ENCODE measurements at places on chromosomes 2 and 18. TPM values are rescaled to one million over a fixed set of nuclear protein-coding genes. Genes with fewer than 3 reads are reported as not detected.

GRCh38 chr2:215966951-215967350, 46.4 kb downstream of the MREG start:
- DNase-seq: no peak

DNA sequence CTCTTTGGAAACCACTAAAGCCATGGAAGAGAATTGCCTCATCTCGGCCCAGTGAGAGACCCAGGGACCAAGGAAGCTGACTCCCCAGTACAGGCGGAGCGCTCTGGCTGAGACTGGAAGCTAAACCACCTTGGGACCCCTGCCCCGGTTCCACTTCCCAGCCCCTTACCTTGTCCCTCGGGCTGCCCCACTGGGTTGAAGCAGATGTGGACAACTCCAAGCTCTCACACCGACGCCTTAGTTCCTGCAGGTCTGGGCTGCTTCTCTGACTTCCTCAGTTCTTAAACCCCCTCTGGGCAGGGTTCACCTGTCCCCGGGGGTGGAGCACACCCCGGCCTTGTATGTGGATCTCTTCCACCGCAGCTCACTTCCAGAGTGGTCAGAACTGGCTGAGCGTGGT, 266.2 kb downstream of the PHLPP1 start:
- no peak for DNase-seq

DNA sequence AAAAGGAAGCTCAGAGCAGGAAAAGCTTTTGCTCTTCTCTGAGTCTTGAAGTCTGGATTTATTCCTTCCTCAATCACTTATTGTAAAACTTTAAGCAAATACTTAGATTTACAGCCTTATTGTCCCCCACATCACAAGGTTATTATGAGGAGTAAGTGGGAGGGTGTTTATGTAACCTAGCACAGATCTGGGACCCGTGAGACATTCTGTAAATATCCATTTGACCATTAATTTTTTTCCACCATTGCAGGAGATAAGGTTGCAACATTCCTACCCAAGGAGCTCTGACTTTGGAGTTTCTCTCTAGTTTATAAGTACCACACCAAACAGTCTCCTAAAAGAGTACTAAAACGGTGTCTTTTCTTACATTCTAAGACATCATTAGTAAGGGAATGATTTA, 52.1 kb upstream of the CTIF start:
- no peak for DNase-seq

GRCh38 chr18:62977512-62977911, 262.2 kb downstream of the PHLPP1 start:
- no peak for DNase-seq

DNA sequence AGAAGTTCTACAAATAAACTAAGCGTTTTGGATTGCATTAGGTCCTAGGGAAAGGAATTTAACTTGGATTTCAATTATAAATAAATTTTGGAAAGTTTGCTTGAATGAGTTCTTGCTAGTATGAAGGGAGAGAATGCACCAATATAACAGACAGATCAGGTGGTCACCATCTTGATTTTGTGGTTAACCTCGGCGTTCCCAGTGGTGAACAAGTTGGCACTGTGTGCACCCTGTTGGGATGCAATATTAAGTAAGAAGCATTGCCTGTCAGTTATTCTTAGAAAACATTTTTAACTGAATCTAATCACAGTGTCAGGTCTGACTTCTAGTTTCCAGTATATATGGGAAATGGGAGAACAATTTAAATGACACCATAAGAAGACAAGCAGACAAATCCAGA, 673.4 kb downstream of the SLC4A3 start:
- DNase-seq: no peak

DNA sequence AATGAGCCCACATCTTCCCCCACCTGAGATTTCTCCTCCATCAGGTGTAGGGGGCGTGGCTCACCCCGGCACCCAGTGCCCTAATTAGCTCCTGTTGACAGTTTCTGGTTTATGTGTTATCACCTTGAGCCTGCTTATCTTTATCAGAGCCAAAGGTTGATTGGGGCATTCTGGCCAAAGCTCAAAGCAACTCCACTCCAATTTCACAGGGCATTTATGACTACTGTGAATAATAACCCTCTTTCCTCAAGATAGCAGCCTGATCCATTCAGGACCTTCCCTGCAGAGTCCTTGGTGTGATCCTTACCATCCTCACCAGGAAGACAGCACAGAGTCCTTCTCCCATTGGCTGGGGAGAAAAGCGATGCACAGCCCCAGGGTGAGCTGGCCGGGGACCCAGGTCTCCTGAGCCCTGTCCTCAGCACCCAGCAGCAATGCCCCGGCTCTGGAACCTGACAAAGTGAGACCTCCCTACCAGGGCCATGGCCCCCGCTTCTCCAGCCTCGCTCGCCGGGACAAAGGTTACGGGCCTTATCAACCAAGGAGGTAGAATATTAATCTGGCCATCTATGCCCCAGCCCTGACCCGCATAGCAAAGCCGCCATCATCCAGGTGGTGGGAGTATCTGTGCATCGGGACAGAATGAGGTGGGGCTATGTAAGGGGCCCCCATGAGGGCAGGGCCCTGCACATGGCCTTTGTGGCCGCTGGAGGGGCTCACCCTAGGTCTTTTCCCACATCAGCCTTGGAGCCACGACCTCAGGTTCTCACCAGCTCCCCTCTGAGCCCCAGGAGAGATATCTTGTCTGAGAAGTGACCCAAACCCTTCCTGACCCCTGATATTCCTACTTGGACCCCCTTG, 64.5 kb downstream of the ZFP36L2 start:
- no peak for DNase-seq

The CRYGC gene
- not detected for total RNA-seq

The NAPG gene
- 40.0 TPM for total RNA-seq

The LRRFIP1 gene
- total RNA-seq: 84.8 TPM

The PJVK gene
- total RNA-seq: 7.2 TPM

The LTBP1 gene
- total RNA-seq: 48.9 TPM

Data from sciatic nerve (tissue), 2 donors.